GM12864 (cell line): ENCODE measurements at places on chromosomes 6 and 20.

DNA sequence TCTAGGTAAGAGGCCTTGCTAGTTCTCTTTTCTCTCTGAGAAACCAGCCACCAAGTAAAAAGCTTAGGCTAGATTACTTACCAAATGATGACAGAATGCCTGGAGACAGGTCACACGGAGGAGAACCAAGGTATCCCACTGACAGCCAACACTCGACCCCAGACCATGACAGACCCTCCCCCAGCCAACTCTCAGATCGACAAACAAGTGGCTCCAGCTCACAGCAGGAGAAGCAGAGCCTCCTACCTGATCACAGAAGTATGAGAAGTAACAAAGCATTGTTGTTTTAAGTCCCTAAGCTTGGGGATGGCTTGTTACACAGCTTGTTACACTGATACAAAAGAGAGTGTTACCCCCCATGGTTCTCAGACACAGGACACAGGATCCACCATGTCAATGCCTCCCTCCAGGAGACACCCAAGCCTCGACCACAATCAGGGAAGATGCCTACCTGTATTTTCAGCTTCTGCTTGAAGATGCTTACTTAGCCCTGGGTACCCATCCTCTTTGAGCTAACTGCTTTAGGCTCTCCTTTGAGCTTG, 423.8 kb upstream of the JARID2 start:
- no peak for DNase-seq

- no peak for DNase-seq
These were observed 364.2 kb downstream of the TFAP2B start for GRCh38 chr6:51182827-51183226.

DNA sequence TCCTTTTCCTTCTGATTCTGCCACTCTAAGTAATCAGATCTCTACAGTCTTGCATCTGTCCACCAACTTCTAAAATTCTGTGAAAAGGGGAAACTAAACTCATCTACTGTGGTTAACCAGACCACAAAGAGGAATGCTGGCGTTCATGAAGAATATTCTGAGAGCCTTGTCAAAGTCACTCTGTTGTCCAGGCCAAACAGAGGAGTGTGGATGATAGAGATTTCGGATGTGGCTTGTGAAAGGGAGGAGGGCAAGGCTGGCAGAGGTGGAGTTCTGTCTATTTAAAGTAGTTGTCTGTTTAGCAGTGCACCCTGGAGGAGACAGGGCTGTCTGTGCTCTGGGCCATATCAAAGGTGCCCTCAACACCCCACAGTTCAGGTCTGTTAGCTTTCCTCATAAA, 33.9 kb downstream of the CCN2 start:
- no peak for DNase-seq

GRCh38 chr20:53569005-53569404, 24.6 kb downstream of the ZNF217 start:
- no peak for DNase-seq

GRCh38 chr20:62822239-62822787, 5.5 kb downstream of the COL9A3 start:
- DNase-seq = no peak

- peak; percentile 37 for DNase-seq
These were observed 127.4 kb upstream of the AFDN start for GRCh38 chr6:167699141-167699931.

DNA sequence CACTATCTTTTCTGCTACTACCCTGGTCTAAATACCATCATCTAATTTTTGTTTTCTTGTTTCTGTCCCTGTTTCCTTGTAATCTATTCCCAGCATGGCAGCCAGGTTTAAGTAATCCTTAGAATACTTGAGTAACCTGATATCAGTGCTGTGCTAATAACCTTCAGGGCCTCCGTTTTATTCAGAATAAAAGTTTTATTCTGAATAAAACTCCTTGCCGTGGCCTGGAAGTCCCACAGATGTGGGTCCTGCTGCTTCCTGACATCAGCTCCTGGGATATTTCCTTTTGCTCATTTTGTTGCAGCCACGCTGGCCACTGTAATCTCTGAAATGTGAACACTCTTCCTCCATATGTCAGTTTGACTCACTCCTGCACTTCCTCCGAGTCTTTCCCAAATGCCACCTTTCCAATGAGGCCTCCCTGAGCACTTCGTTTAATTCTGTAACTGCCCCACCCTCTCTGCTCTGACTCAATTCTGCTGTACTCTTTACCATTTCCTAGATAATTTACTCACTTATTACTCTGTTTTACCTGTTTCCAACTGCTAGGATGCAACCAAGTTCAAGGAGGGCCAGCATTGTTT, 114.0 kb upstream of the FOXA2 start:
- DNase-seq = no peak

GRCh38 chr6:88882536-88882935, 80.9 kb downstream of the RNGTT start:
- no peak for DNase-seq

DNA sequence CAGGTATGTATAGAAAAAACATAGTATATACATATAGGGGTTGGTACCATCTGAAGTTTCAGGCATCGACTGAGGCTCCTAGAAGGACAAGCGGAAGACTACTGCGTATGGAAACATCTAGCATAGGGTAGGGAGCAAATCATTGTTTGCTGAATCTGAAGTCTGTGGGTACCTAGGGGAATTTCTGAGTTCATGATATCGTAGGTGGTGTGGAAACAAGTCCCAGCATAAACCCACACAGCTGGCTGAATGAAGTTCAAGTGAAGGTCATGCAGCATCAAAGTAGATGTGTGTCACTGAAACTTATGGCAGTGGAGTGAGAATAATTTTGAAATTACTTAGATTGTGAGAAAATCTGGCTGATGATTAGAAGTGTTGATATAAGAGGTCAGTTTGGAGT, 39.4 kb downstream of the MAP7 start:
- no peak for DNase-seq

GRCh38 chr6:165219629-165220028, 89.8 kb downstream of the C6orf118 start:
- no peak for DNase-seq

DNA sequence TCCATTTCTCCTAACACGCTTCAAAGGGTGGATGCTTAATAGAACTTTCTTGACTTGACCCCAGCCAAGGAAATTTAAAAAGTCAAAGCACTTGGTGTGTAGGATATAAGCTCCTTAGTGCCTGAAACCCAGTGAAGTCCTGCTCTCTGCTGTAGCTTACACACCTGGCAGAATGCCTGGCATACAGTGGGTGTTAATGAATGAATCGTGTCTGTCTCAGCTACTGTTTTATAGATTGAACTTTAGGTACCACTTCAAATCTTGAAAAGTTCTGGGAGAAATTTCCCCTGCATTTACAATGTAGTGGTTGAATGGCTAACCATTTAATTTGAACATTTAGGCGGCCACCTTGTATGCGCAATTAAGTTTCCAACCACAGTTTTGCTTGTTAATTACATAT, 70.5 kb upstream of the ZNF217 start:
- no peak for DNase-seq

- DNase-seq = no peak
These were observed 207.8 kb downstream of the BMP2 start for GRCh38 chr20:6975311-6975710.

- DNase-seq = no peak
These were observed 79.1 kb downstream of the OGFRL1 start for GRCh38 chr6:71367756-71368155.

- DNase-seq = no peak
These were observed 60.6 kb downstream of the ADNP start for GRCh38 chr20:50870561-50871161.

DNA sequence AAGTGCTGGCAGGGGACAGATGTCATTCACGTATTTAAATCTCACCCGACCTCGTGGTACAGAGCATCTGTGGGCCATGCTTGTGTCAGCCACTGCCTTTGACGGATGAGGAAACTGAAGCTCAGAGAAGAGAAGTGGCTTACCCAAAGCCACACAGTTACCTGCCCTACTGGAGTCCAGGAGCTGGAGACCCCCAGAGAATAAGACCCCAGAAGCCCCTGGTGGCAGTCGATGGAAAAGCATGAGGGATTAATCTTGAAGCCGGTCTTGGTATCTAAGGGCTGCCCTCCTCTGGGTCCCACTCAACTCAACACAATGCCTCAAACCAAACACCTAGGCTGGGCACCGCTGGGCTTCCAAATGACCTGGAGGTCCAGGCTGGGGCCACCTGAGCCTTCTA, 83.1 kb downstream of the GRM4 start:
- no peak for DNase-seq

GRCh38 chr6:110878751-110879522, 4.4 kb downstream of the AMD1 start:
- DNase-seq = no peak

DNA sequence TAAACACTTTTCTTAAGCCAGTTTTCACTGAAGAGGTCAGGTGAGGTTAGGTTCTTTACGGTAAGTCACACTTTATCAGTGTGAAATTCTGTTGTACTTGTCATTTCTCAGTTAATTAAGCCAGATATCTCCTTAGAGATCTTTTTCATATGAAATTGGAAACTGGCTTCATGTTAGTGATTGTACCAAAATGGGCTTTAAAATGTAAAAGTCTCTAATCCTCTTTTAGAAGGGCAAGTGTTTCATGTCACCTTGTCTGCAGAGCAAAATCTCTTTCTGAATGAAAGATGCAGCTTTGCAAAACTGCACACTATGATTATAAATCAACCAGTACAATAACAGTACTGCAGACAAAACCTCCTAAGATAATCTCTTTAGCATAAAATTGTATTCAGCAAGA, 209.2 kb upstream of the RNF217 start:
- no peak for DNase-seq

- DNase-seq = no peak
These were observed 22.7 kb upstream of the MLN start for GRCh38 chr6:33826537-33826936.

- no peak for DNase-seq
These were observed 50.9 kb downstream of the BANF2 start for GRCh38 chr20:17750722-17751045.

DNA sequence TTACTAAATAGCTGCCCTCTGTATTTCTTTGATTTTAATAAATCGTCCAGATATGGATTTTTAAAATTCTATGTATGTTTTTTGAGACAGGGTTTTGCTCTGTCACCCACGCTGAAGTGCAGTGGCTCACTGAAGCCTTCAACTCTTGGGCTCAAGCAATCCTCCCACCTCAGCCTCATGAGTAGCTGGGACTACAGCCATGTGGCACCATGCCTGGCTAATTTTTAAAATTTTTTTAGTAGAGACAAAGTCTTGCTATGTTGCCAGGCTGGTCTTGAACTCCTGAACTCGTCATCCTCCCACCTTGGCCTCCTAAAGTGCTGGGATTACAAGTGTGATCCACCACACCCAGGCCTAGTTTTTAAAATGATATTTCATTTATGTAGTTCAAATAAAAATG, 47.4 kb upstream of the DDR1 start:
- no peak for DNase-seq

GRCh38 chr20:53466279-53466678, 127.4 kb downstream of the ZNF217 start:
- no peak for DNase-seq

GRCh38 chr6:39256294-39256940, 27.1 kb upstream of the KCNK5 start:
- DNase-seq = no peak

GRCh38 chr6:16840725-16841124, 79.5 kb upstream of the ATXN1 start:
- no peak for DNase-seq

GRCh38 chr20:23753589-23753988, 2.9 kb upstream of the CST1 start:
- no peak for DNase-seq

GRCh38 chr6:3415082-3415453, 41.8 kb downstream of the SLC22A23 start:
- no peak for DNase-seq

DNA sequence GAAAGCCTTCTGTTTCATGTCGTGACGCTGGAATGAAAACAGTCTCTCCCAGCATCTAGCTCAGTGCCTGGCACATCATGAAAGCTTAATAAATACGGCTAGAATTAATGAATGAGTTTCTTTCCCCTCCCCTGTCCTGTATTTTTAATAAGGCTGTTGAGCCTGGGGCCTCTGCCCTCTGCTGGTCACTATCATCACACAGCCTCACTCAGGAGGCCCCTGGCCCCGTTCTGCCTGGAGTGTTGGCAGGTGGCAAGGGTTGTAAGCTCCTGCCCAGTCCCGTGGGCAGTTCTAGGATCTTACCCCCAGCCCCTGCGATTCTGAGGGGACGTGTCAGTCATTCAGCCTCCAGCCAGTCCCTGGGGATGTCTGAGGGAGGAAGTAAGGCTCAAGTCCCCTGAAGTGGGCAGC, 41.4 kb downstream of the PHACTR3 start:
- no peak for DNase-seq

DNA sequence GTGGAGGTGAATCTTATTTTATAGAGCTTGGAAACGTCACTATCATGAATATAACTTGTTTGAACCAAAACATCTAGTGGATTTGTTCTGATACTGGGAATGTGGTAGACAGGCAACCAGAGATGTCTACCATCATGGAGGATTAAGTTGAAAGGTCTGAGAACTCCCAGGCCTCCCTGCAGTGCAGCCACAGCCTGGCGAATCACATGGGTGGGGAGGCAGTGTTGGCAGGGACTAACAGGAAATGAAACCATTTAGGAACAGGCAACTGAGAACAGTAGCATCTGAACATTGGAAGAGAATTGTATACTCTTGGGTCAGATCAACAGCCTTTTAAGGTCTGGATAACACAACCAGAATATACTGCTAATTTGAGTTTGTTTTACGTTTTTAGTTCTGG, 22.3 kb upstream of the CEP162 start:
- no peak for DNase-seq

DNA sequence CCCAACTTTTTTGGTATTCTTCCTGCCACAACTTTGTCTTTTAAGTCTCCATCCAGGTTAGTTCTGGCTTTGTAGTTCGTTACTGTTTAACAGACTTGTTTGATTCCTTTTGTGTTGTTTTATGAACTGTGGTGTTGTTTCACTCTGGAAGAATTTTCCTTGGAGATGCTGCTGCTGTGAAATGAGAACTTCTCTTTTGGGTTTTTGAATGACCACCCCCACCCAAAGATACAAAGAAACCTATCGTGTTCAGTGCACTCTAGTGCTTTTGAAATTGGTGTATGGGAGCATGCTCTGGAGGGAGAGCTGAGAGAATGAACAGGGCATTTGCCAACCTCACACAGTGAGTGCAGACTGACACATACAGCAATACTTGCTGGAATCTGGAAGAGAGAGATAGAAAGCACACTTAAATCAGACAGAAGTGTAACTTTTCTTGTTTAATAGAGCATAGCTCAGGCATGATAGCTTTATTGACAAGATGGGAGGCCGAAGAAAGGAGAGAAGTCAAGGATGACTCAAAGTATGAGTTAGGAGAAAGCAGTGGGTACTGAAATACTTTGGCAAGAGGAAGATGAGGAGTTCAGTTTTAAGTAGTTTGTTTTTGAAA, 293.1 kb downstream of the SOX4 start:
- no peak for DNase-seq

DNA sequence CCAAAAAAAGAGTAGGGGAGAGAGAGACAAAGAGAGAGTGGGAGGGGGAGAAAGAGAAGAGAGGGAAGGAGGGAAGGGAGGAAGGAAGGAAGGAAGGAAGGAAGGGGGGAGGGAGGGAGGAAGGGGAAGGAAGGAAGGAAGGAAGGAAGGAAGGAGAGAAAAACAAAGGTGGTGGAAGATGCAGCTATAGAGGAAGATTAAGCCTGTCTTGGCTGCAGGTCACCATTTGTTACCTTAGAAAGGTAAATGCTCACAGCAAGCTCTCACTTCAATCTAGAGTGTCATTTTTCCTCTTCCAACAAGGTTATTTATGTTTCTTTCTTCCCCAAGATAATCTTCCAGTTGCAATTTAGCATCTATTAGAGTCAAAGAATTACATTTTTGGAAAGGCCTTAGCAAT, 284.0 kb downstream of the PHACTR1 start:
- no peak for DNase-seq

- DNase-seq = no peak
These were observed 17.5 kb upstream of the CHRNA4 start for GRCh38 chr20:63378626-63379025.
